ENCODE measurements at places on chromosomes 1 and 21.

DNA sequence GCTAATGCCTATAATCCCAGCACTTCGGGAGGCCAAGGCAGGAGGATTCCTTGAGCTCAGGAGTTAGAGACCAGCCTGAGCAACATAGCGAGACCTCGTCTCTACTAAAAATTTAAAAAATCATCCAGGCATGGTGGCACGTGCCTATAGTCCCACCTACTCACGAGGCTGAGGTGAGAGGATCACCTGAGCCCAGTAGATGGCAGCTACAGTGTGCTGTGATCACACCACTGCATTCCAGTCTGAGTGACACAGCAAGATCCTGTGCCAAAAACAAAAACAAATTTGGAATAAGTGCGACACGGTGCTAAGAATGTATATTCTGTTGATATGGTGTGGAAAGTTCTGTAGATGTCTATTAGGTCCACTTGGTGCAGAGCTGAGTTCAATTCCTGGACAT, 15.1 kb downstream of the USP33 start:
- DNase-seq: no peak

DNA sequence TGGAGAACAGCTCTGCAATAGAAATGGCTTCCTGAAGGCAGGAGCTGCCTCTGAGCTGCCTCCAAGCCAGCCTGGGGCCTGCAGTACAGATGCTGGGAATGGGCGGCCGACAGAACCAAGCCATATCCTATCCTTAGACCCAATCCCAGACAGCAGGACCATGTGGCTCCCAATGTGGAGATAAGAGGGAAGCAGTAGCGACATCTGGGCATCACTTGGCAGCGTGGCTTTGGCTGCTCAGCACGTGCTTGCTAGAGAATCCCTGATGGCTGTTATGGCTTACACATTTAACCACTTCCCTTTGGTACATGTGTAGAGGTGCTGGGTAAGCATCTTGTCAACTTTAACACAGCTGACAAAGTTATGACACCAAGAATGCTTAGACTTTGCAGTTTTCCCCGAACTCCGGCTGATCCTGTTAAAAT, 87.7 kb downstream of the MAN1C1 start:
- DNase-seq: peak; percentile 16

GRCh38 chr1:221940631-221941030, 198.7 kb upstream of the DUSP10 start:
- no peak for DNase-seq

DNA sequence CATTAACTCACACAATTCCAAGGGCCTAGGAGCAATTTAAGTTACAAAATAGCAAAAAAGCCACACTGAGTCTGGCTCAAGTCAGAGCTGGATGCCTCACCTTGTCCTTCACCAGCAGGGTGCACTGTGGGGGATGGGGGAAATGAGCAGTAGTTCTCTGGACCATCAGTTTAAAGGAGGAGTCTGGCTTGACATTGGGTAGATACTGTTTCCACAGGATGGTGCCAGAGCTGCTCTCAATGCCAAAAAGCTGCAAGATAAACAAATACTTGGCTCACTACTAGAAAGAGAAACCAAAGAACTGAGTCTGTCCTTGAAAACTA, 18.8 kb downstream of the EMC1 start:
- no peak for DNase-seq

DNA sequence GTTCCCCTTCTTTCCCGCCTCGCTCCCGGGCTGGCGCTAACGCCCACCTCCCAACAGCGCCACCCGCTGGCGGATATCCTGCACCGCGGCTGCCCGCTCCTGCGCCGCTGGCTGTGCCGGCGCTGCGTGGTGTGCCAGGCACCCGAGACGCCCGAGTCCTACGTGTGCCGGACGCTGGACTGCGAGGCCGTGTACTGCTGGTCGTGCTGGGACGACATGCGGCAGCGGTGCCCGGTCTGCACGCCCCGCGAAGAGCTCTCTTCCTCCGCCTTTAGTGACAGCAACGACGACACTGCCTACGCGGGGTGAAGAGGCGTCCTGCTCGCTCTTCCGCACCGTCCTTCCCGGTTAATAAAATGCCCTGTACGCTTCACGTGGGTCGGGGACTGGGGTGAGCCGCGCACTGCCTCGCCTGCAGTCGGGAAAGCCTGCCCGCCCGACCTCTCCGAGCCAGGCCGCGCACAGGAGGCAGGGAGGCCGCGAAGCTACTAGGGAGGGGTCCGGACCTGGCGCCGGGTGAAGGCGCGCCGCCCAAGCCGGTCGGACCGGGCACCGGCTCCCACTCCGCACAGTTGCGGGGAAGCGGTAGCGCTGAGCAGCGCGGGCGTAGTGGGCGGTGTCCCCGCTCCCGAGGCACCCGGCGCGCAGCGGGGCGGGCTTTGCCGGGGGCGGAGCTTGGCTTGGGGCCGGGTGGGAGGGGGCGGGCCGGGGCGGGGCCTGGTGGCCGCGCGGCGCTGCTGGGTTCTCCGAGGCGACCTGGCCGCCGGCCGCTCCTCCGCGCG, at the start of gene ADAM15:
TSS of gene ADAM15 (plus strand) at position 757 of the 782 bp plus-strand sequence. CDS start 71 bp downstream, outside the sequence.
- DNase-seq: peak; percentile 81

DNA sequence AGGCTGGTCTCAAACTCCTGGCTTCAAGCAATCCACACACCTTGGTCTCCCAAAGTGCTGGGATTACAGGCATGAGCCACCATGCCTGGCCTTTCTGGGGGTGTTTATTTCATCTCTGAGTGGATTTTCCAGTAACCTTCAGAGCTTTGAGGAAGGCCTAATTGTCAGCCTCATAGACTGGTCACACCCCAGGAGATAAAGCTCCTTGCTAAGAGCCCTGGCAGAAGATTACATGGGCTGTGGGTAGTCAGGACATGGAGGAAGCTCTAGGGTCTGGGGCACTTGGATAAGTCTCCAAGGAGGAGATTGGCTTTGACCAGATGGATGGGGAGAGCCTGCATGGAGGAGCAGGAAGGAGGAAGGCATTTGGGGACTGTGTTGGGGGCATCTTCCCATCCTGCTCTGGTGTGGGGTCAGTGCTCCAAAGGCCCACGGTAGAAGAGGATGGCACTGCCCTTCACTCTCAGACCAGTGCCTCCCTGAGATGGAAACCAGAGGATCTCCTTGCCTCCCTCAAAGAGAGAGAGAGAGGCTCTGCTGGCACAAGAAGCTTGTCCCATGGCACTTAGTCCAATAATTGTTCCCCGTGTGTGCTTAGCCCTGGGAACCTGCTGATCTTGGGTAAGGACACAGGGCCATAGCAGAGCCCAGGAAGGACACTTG, 14.7 kb upstream of the GSTM4 start:
- DNase-seq: no peak

DNA sequence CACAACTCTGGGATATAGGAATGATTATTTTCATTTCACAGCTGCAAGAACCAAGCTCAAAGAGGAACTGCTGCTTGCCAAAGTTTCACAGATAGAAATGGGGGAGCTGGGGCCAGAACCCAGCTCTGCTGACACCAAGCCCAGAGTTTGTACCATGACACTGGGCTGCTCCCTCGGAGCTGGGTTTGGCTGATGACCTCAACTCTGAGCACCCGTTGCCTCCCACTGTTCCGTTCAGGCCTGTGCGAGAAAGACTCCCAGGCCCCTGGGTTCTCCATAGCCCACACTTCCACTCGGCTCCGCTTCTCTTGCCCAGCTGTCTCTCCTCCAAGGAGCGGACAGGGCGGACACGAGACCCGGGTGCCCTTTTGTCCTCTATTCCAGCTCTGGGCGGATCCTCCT, 55.2 kb downstream of the NGF start:
- no peak for DNase-seq

GRCh38 chr1:176051902-176052518, 155.1 kb downstream of the COP1 start:
- DNase-seq: no peak

DNA sequence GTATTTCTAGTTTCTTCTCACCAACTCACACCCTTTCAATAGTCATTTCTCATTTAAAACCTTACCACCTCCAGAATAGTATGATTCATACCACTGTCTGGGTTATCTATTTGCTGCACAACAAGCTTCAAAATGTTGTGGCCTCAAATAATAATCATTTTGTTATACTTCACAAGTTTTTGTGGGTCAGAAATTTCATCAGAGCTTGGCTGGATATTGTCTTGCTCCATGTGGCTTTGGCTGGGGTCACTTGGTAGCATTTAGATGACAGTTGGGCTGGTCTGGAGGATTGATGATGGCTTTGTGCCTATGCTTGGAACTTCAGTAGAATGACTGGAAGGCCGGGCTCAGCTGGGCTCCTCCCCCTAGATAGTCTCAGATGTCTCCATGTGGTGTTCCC, 66.0 kb downstream of the TGFB2 start:
- DNase-seq: no peak

GRCh38 chr1:39992888-39993287, 37.9 kb downstream of the MFSD2A start:
- DNase-seq: no peak

GRCh38 chr1:5908461-5909375, 83.5 kb downstream of the NPHP4 start:
- no peak for DNase-seq

GRCh38 chr21:28743723-28744122, 249.0 kb downstream of the LTN1 start:
- no peak for DNase-seq

Measured in activated CD4-positive, alpha-beta T cell treated with anti-CD3 and anti-CD28 coated beads, Interleukin-2, amount 50 U/mL, for 16 hours (primary cell).